Stimulated activated CD4-positive, alpha-beta T cell treated with anti-CD3 and anti-CD28 coated beads, Interleukin-2, amount 100 ng/mL, for 24 hours (primary cell): ENCODE measurements at places on chromosomes 6 and 20.

GRCh38 chr6:7283676-7284075, 29.3 kb downstream of the SSR1 start:
- DNase-seq = no peak

- no peak for DNase-seq
Measured at GRCh38 chr6:36688063-36688738, 9.4 kb upstream of the RAB44 start.

DNA sequence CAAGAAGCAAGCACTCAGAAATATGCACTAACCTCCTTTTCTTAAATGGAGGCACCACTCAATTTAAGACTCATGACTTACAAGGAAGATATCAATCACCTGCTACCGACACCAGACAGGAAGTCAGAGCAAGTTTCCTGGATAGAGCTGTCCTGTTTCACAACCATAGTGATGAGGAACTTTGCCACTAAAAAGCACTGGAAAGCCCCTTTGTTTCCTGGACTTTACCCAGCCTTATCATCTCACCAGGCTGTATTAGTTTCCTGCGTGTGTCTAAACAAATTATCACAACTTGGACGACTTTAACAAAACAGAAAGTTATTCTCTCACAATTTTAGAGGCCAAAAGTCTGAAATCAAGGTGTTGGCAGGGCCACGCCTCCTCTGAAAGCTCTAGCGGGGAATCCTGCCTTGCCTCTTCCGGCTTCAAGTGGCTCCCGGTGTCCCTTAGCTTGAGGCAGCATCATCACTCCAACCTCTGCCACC, 253.8 kb upstream of the STXBP5 start:
- DNase-seq = no peak

GRCh38 chr20:4341804-4342485, 326.6 kb upstream of the RNF24 start:
- no peak for DNase-seq

DNA sequence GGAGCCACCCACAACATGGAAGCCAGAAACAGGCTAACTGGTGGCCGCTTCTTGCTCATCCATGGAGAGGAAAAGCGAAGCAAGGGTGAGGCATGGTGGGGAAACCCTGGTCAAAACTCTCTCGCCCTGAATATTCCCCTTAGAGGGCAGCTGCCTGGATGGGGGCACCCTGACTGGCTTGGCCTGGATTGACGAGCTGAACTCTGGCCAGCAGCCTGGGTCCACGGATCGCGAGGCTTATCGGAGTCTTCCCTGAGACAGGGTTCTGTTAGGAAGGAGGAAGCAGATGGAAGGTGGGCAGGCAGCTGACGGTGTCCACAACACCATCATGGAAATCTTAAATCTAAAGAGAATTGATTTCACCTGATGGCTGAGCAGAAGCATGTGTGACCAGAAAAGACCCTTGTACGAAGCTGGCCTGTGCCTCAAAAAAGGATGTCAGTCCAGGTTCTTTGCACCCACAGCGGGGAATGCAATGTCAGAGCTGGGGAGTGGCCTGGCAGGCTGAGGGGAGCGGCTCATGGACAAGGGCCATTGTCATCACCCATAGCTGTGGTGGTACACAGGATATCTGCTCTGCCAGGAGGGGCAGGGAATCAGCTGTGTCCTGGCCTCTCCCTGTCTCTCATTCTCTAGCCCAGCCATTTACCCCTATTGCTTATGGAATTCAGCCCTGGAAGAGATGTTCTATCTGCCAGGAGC, 109.4 kb upstream of the SNX9 start:
- no peak for DNase-seq

GRCh38 chr6:168496139-168496996, 55.4 kb downstream of the SMOC2 start:
- no peak for DNase-seq

DNA sequence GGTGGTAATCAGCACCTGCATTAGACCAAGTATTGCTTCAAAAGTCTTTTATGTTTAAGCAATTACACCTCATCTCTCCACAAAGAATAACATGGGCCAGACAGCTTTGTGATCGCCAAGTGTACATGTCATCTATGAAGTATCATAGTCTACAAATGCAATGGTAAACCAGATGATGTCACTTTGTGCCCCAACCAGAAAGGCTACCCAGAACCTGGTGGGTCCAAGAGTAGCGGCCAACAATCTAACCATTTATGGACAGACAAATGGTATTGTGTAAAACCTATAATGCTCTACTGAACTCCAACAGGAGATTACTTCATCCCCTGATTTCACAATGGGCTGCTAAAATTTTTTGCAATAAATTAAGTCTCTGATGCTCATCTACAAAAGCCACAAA, 295.9 kb downstream of the GMDS start:
- DNase-seq = no peak

GRCh38 chr6:72078096-72078495, 191.7 kb downstream of the RIMS1 start:
- no peak for DNase-seq

GRCh38 chr6:52647199-52647598, 23.7 kb upstream of the TMEM14A start:
- DNase-seq = no peak

DNA sequence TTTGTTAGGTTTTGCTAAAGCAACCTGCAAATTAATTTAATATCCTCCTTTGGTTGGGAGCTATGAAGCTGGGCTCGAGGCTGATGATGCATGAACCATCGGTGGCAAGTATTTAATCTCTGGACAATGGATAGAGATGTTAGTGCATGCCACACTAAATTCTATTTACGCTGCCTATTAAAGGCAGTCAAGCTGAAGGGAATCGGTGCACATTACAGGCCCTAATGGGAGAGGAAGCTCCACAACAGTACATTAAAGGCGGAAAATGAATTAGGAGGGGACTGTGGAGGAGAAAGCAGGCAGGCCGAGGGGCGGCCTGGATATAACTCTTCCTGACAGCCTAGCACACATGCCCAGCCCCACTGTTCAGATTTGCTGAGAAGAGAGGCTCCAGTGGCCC, 132.4 kb upstream of the MAFB start:
- no peak for DNase-seq

- DNase-seq = no peak
Measured at GRCh38 chr6:4346659-4347333, 211.4 kb upstream of the ECI2 start.

DNA sequence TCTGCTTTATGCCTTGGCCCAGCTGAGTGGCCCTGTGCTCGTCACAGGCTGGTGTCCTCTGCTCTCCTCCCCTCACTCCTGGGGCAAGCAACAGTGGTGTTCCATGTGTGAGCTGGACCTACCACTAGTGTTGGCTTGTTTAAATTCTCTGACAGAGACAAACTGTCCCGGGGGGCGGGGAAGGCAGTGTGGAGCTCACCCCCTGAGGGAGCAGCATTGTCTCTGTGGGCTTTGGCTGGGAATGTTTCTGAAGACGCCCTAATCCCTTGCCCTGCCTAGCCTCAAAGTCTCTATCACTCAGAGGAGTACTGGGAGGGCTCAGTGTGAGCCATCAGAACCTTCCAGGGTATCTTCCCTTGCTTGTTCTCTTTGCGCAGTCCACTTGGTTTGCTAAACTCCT, 5.2 kb upstream of the VEGFA start:
- no peak for DNase-seq

- DNase-seq = no peak
Measured at GRCh38 chr6:45000833-45001232, 327.3 kb upstream of the RUNX2 start.

- no peak for DNase-seq
Measured at GRCh38 chr20:63029358-63030121, 22.8 kb upstream of the BHLHE23 start.

- DNase-seq = no peak
Measured at GRCh38 chr6:137729866-137730629, 137.0 kb upstream of the TNFAIP3 start.

DNA sequence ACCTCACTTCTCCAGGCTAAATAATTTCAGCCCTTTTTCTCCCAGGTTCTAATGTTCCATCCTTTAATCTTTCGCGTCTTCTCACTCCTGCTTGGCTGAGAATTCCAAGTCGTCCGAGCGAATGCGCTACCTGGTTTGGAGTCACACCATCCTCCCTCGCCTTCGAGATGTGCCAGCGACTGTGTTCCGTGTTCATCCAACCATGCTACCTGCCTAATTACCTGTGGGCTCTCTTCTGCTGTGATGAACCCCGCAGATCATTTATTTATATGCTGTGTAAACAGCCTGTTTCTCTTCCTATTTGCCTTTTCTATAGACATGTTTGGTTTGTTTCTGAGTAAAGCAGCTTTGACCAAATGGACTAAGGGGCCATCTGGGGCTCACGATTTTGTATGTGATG, 83.5 kb upstream of the TMEM181 start:
- no peak for DNase-seq

DNA sequence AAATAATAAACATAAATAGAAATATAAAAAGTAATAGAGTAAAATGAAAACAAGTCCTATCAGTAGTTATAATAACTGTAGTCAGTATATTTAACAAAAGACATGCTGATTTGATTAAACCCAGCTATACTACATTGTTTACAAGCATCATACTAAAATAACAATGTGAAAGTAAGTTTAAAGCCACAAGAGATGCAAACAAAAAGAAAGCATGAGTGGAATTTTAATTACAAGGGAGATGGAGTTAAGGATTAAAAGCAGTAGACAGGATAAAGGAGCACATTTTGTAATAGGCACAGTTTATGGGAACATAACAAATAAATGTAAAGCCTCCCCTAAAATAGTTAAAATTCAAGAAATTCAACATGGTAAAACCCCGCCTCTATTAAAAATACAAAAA, 41.5 kb downstream of the SENP6 start:
- DNase-seq = no peak

GRCh38 chr20:50516180-50516934, 6.2 kb downstream of the PTPN1 start:
- no peak for DNase-seq

- no peak for DNase-seq
Measured at GRCh38 chr6:128446497-128446896, 73.9 kb downstream of the PTPRK start.

GRCh38 chr6:80331522-80331921, 225.1 kb downstream of the BCKDHB start:
- DNase-seq = no peak

GRCh38 chr20:50271612-50272011, 81.0 kb downstream of the CEBPB start:
- no peak for DNase-seq

DNA sequence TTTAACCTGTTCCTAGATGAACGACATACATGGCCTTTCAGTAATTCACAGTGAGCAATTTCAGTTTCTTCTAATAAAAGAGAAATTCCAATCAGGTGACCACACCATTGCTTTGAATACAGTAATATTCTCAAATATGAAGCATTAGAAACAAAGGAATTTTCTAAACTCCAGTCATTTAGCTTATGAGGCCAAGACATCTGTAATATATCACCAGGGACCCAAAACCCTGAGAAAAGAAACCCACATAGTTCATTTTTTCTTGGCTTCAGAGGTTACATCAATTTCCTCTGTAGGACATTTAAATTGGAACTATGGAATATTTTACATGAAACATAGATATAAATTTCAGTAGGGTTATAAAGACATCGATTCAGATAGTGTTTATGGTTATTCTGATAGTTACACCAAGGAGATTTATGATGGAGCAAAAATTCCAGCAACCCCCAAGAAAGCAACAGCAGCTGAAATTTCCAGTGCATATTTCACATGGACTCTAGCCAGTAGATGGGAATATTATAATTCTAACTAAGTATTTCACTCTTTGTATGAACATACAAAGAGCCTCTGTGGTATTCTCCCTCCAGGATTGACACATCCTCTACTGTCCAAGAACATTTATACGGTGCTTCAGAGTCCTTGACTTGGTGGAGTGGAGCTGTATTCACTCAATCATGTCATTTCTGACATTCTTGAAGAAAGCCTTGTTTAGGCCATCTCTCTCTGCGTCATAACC, 82.9 kb downstream of the ADGRG6 start:
- DNase-seq = no peak

DNA sequence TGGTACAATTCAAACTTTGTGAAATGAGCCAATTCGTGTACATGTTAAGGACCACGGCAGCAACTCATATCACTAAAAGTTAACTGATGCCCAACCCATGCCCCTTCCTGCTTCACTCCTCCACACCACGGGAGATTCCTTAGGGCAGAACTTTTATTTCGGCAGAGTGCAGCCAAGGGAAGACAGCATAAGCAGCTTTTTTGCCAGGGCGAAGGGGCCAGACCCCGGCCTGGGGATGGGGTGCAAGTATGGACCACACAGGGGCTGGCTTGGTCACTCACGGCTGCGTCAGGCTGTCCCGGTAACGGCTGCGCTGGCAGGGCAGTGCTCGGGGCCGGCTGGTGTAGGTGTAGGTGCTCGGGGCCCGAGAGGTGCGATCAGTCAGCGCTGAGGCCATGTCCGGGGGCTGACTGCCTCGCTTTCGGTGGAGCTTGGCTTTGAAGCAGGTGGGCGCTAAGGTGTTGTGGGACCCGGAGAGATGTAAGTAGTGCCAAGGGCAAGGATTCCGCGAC, 792 bp downstream of the RSPH3 start:
- no peak for DNase-seq

GRCh38 chr20:20683481-20684321, 28.7 kb downstream of the RALGAPA2 start:
- DNase-seq = no peak

DNA sequence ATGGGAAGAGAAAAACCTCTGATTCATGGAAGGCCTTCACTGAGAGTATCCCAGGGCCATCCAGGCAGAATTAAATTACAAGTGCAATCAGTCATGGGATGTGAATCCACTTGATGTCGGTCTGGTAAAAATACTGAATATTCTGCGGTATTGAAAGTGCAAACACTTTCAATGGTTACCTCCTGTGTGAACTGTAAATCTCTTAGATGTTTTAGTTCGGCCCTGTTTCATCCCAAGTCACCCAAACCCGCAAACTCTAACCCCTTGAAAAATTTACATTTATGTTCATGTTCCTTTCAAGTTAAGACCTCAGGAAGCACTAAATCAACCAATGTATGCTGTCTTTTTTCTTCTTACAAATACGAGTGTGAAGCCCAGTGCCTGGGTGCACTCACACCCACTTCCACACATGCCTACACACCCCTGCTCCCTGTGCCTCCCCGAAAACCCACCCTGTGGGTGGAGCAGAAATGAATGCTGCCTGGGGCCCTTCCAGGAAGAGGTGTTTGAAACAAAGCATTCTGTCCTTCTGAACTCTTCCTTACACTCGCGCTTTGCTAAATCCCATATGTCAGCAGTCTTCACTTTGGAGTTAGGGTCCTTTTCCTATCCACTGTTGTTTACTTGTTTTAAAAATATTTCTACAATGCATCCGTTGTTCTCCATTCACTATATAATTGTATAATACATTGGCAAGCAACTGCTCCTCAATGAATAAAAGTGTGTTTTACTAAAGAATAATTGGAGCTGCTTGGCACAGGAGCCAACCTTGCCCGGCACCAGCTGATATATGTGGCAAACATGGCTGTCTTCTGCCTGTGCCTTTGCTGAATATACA, 62.7 kb downstream of the FYN start:
- peak; percentile 53 for DNase-seq

DNA sequence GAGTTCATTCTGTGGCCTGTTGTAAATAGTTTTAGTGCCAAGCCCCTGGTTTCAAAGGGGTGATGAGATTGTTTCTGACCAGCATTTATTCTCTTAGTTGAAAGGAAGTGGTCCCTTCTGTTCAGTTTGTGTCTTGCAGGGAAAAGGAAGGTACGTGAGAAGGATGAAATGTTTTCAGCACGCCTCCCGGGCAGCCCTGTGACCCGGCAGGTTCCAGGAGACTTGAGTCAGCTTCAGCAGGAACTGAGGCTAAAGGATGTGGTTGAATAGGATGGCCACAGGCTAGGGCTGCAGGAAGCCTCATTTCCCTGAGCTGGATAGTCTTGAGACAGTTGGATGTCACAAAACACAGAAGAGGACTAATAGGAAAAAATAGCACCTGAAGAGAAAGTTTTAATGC, 132.4 kb upstream of the SYNDIG1 start:
- DNase-seq = no peak

GRCh38 chr6:32637219-32637880, at the start of gene HLA-DQA1:
Gene HLA-DQA1 (plus strand): TSS chr6:32637406. CDS start chr6:32637459, 53 bp downstream.
- DNase-seq = no peak
